ENCODE measurements at places on chromosomes 4 and X.

GRCh38 chrX:51860679-51861078 lies 32.7 kb upstream of the MAGED1 start:
- DNase-seq: no peak

DNA sequence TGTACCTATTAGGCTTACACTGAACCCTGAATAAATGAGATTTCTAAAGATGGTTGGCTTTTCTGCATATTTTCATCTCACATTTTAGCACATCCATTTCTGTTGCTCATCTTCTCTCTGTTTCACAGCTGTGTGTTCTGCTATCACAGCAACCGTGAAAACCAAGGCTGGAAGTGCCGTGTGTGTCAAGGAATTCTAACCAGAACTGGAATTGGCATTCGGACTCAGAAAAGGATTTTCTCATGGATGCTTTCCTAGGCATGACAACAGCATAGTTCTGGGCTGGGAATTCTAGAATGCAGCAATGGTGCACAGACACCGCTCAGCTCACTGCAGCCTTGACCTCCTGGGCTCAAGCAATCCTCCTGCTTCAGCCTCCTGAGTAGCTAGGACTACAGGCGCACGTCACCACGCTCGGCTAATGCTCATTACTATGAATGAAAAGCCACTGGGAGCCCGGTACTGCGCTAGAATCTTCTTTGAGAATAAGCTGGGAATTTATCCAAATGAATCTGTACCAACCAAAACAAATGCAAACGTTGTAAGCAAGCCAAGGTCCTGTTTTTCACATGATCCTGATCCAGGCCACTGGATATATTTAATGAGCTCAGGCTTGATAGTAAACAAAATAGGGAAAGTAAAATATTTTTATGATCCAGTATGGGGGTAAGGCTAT lies 105.2 kb downstream of the RBM47 start:
- no peak for DNase-seq

GRCh38 chrX:118524344-118524743 lies 28.7 kb downstream of the DOCK11 start:
- DNase-seq: no peak

- no peak for DNase-seq
Measured at GRCh38 chr4:7677799-7678301, 243.1 kb upstream of the PSAPL1 start.

DNA sequence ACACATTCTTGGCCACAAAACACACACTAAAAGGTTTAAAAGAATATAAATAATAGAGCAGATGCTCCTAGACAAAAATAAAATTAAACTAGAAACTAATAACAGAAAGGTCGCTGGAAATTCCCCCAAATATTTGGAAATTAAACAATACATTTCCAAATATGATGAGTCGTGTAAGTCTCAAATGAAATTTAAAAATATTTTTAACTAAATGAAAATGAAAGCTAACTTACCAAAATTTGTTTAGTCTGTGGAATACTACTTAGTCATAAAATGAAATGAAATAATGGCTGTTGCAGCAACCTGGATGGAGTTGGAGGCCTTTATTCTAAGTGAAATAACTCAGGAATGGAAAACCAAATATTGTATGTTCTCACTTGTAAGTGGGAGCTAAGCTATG lies 20.6 kb upstream of the GUCY1A1 start:
- no peak for DNase-seq

DNA sequence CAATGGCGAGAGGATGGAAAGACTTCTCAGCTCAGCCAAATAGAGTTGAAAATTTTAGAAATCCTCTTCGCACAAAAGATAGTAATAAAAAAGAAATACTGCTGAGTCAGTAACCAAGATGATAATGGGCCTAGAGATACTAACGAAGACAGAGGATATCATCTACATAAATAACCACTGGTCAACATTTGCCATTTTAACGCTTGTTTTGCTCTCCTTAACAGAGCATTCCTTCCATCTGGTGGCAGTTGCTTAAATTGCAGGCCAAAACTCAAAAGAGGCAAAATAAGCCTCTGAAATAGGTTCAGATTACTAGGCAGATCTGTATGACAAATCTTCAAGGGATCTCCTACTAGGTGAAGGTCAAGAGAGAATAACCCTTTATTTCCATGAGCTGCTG lies 51.7 kb upstream of the MCF2 start:
- DNase-seq: no peak

- DNase-seq: no peak
Measured at GRCh38 chr4:184856277-184856609, 30.5 kb upstream of the ACSL1 start.

DNA sequence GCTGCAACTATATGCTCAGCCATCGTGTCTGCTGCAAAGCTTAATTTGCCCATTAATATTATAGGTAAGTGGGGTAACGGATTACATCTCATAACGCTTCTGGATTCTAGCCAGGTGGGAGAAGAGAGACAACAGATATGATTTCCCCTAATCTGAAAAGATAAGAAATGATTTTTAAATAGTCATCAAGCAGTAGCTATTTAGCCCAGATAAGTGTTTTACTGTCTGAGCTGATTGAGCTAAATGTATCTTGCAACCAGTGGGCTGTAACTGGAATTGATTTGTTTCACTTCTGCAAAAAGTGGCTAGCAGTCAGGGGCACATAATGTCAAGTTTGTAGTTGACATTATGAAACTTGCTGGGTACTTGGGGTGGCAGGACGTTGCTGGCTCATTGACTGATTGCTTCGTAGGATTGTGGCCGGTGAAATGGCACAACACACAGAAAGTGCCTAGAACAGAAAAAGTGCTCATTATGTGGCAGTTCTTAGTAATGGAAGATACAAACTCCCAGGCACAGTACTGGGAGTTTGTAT lies 18.5 kb downstream of the LAP3 start:
- DNase-seq: no peak

- no peak for DNase-seq
Measured at GRCh38 chr4:6095023-6095752, 77.0 kb upstream of the C4orf50 start.

DNA sequence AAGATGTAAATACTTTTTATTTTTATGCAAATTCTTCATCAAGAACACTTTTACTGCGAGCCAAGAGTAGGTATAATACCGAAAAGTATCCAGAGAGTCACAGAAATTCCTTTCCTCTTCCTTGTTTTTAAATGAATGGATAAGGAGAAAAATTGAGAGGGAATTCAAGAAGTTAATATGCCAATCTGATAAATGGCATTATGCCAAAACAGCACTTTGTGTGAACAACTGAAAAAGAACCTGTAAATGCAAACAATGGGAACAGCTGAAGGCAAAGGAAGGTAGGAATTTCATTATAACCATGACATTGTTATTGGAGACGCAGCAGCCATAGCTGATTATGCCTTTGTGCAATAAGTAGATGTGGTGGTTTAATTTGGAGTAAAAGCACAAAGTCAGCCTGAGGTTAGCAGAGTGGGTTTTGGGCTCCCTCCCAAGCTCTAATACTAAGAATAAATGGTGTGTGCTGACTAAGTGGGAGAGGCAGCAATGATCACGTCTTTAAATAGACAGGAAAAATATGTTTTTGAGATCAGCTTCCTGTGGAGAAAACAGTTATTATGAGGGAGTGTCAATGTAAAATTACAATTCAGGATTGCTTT lies 209.8 kb upstream of the NDST4 start:
- peak; percentile 1 for DNase-seq

GRCh38 chr4:106291678-106292077 lies 24.3 kb downstream of the TBCK start:
- no peak for DNase-seq

DNA sequence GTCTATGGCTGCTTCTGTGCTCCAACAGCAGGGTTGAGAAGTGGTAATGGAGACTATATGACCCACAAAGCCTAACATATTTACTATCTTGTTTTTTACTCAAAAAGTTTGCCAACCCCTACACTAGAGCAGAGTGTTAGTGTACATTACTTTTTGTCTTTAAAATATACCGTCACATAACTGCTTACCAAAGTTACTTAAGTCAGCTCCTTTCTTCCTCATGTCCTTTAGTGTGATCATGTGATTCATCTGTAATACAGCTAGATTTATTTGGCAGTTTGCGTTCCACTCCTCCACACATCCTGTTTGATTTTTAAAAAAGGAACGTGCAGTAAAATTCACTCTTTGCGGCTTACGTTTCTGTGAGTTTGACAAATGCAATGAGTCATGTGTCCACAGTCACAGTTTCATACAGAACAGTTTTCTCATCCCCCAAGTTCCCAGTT lies 162.4 kb upstream of the GPRIN3 start:
- peak; percentile 87 for DNase-seq

- DNase-seq: peak; percentile 40
Measured at GRCh38 chr4:163161536-163162205, 5.0 kb downstream of the NAF1 start.

GRCh38 chr4:88672987-88673386 lies 24.6 kb downstream of the NAP1L5 start:
- DNase-seq: no peak

- no peak for DNase-seq
Measured at GRCh38 chrX:2462074-2462473, 38.7 kb downstream of the DHRSX start.

DNA sequence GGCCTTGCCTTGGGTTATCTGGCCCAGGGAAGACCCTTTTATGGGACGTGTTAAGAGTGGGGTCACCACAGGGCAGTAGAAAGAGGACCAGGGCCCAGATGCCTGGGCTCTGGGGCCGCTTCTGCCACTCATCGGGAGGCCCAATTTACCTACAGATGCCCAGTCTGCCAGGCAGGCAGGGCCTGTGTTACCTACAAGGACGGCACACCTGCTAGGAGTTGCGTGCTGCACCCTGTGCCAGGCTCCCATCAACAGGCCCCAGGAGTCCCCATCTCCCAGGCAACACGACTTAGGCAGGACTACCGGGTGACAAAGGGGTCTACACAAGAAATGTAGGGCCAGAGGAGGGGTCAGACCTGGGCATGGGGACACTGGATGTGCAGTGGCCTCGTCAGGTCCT lies 34.6 kb downstream of the WDR1 start:
- DNase-seq: no peak

DNA sequence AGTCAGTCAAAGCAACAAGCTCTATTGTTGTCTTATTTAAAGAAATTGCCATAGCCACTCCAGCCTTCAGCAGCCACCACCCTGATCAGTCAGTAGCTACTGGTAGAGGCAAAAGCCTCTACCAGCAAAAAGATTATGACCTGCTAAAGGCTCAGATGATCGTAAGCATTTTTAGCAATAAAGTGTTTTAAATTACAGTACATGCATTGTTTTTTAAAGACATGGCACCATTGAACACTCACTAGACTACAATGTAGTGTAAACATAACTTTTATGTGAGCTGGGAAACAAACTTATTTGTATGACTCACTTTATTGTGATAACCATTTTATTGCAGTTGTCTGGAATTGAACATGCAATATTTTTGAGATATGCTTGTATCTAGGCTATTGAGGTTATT lies 32.3 kb upstream of the DYNLT3 start:
- no peak for DNase-seq

DNA sequence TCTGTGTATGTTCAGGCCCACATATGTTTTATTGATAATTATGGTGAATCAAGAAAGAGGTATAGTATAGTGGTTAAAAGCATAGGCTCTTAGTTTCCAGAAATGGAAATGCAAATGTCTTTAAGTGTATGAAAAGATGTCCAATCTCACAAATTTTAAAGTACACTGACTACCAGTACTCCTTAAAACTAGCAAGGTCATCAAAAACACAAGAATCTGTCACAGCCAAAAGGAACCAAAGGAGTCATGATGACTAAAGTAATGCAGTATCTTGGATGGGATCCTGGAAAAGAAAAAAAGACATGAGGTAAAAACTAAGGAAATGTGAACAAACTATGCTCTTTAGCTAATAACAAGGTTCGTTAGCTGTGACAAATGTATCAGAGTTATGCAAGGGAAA lies 661 bp upstream of the RBM41 start:
- no peak for DNase-seq

DNA sequence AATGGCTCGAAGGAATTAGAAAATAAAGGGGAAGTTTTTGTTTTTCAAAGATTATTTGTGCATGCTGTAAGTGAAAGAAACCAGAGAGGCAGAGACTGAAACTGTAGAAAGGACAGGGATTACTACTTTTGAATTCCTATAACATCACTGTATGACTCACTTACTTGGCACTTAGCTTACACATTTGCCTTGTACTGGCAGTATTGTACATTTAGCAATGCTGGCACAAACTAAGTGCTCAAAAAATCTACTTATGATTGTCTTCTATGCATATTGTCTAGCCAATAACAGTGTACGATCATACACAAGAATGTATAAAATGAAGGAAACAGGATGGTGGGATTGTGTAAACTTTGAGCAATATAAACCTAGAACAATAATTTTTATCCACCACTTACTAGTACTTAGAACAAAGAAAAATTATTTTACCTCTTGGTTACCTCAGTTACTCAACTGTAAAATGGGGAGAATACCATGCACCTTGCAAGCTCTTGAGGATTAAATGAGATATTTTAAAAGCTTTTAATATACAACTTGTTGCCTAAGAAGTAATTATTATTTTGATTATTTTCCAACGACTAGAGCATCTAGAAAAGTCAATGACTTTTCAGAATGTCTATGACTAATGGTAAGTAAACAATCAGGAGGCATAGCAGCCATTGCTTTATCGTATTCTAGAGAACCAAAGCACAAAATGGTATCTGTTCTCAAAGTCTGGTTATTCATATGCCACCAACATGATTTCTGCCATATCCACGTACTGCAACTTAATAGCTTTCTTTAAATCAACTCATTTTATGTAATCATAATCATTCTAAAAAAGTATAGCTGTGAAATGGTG lies 4.7 kb downstream of the FAM120C start:
- DNase-seq: peak; percentile 56

DNA sequence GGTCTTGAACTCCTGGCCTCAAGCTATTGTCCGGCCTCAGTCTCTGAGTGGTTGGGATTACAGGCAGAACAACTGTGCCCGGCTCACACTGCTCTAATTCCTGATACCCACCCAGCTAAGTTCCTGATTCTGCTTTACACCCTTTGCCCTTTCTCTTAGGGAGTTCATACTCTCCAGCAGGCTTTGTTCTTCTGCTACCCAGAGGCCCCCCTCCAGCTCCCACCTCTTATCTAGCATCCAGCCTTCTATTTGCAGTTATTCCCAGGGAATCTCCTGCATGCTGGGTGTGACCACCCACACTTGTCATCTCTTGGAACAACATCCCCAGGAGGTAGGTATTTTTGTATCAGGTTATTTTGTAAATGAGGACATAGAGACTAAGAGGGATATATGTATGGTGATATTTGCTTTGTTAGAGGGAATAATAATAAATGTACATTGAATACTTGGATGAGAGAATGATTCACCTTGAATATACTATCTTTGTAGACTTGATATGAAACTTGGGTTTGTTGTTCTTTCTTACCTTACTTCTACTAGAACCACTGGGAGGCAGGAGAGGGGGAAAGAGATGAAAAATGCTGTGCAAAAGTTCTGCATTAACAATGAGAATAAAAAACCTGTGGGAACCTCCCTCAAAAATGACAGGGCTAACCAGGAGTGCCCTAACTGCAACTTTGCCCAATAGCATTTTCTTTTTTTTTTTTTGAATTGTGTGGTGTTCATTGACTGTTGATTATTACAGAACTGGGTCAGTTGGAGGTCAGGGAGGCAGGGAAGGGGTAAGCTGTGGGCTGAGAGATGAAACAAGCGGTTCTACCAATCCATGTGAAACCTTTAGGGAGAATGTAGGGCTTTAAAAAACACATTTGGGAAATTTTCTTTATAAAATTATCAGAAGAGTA lies 157.4 kb downstream of the SPRY1 start:
- no peak for DNase-seq

GRCh38 chr4:100870940-100871772 lies 353.3 kb upstream of the EMCN start:
- no peak for DNase-seq
